ENCODE measurements at places on chromosomes 16 and 17. TPM values are rescaled to one million over a fixed set of nuclear protein-coding genes. Genes with fewer than 3 reads are reported as not detected.

DNA sequence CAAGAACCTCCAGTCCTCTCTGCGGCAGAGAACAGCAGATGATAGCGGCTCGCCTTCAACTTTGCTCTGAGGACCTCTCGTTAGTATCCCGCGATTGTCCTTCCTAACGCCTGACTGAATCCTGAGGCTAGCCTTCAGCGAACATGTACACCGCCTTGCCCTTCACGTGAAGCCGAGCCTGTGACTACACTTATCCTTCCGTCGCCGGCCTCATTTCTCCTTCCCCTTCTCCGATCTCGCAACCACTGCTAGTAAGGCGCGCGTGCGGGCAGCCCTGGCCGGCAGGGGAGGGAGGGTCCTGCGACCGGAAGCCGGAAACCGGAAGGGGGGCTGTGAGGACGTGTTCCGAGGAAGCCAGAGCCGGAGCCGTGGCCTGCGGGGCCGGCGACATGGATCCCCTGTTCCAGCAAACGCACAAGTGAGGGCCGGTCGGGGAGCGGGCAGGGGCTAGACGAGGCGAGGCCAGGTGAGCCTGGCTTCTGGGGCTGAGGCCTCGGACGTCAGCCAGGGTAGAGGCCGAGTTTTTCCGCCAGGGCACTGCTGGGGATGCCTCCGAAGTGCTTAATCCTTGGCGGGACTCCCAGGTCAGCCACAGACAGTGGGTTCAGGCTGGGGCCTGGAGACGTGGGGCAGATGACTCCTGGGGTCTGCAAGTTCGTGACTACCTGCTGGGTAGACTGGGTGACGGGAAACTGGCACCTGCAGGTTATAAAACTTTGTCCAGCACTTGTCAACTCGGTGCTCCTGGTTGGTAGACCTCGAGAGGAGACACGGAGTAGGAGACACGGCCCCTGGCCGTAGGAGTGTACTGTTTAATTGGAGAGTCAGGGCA, at the start of gene GOSR2:
Gene GOSR2, plus strand, starts transcription at position 357 of the 832 bp plus-strand sequence. Its CDS starts 33 bp downstream, at position 390.
- DNase-seq = peak; percentile 89

DNA sequence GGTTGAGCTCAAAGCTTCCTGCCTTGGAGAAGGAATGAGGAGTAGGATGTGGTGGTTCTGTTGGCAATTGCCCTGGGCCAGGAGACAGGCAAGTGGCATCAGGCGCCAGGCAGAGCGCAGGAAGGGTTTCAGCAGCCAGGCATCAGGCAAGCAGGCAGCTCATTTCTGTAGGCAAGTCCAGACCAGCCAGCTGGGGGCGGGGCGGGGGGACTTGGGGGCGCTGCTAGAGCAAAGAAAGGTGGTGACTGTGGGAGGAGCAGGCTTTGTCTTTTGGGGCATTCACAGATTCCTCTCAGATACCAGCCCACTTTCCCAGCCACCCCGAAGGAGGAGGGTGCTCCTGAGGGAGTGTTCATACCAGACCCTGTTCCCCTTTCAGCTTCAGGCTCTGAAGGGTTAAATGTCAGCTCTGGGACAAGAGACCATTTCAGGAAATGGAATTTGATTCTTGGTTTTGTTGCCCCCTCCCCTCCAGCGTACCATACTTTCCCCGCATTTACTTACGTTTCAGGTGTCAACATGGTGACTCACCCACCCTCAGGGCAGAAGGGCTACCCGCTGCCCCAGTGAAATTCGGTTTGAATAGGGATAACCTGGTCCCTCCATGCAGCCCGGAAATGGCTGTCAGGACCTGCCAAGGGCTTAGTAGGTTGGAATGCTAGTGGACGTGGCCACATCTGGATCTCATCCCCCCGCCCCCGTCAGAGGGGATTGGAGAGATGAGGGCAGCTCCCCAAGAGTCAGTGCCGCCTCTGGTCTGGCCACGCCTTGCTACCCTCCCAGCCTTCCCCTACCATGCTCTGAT, 13.2 kb downstream of the NGFR start:
- no peak for DNase-seq

DNA sequence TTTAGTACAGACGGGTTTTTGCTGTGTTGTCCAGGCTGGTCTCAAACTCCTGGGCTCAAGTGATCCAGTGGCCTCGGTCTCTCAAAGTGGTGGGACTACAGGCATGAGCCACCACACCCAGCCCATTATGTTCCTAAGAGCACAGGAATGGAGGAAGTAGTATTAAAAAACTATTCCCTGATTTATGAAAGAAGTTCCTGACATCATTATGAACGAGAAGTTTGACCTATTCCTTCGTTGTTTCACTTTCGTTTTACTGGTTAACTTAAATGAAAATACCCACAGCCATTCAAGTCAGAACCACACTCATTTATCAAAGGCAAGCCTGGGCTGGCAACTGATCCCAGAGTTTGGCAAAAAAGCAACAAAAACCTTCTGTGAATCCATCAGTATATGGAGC, 13.5 kb upstream of the CBX4 start:
- no peak for DNase-seq

DNA sequence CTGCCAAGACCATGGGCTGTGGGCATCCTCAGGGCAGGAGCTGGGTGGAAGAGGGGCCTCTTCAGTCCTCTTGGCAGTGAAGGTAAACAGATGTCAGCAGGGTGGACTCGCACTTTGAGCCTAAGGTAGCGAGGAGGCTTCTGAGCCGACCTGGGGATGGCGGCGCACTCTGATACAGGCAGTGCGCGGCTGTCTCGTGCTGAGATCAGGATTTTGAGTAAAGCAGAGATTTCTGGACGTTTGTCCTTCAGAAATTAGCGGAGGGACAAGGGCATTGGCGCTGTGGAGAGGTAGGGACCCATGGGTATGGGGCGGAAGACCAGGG, 6.8 kb downstream of the RAB40C start:
- DNase-seq = no peak

DNA sequence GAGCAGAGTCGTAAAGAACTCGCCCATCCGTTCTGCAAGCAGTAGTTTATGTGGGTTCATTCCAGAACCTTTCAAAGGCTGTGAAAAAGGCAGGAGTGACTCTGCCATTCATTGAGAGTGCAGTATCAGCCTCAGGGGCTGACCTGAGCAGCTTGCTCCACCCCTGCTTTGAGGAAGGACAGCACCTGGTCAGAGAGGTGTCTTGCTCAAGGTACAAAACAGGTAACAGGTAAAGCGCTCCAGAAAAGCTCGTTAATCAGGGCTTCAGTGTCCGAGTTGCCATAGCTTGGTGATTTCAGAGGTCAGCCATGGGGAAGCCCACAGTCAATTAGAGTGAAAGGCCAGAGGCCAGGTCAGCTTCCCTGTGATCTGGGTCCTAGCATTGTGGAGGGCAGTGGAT, 251.1 kb downstream of the ABCC12 start:
- DNase-seq = no peak

DNA sequence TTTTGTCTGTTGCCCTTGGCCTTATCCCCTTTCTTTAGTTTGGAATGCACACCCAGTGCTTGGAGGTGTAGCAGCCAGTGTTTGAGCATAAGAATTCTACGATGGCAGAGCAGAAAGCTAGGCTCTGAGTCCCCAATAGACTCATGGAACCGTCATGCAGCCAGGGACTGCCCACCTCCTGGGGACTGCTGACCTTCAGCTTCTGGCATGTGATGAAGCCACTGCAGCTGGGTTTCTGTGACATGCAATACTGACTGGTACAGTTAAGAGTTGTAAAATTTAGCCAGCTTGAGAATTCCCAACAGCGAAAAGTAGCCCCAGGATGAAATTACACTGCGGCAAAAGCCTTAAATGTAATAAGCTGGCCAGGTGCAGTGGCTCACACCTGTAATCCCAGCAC, 9.0 kb upstream of the MAP3K14 start:
- DNase-seq = no peak

- no peak for DNase-seq
Measured at GRCh38 chr16:57263541-57264351, 18.7 kb downstream of the ARL2BP start.

DNA sequence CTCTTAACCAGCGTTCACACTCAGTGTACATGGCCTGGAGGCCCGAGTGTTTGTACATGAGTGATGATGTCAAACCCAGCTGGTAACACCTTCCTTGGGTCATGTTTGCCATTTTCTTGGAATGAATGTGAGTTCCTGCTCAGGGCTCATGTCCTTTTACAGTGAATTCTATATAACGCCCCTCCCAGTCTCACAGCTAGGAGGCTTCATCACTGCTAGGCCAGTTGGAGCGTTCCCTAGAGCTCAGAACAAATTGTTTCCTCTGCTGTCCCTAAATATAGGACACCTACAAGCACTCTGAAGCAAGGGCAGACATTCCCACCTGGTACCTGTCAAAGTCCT, 5.5 kb downstream of the TIMM22 start:
- no peak for DNase-seq

DNA sequence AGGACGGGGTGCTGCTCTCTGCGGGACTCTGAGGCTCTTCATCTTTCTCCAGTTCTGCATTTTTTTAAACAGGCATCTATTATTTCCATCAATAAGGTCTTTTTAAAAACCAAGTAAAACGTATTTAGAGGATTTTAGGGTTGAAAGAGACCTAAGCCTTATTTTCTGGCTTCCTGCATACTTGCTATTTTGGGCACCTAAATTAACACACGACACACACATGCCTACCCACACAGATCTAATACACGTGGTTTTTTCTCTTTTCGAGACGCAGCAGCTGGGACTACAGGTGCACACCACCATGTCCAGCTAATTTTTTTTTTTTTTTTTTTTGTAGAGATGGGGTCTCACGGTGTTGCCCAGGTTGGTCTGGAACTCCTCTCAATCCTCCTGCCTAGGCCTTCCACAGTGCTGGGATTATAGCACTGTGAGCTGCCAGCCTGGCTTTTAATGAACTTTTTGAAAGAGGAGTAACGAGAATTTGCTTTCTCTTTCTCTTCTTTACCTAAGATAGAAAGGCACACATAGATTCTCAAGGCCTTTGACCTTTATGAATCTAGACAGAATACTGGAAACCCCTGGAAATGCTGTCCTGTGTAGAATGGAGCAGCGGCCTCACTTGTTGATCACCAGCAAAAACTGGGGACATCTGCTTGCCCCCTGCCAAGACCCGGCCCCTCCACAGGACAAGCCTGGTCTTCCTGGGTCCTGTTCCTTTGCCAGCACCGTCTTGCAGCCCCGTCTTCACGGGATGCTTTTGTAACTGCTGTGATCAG, 13.8 kb downstream of the DNAAF8 start:
- DNase-seq = no peak

GRCh38 chr16:67926181-67926750, 5.4 kb downstream of the CTRL start:
- no peak for DNase-seq

- no peak for DNase-seq
Measured at GRCh38 chr16:84782846-84783245, 36.9 kb upstream of the CRISPLD2 start.

DNA sequence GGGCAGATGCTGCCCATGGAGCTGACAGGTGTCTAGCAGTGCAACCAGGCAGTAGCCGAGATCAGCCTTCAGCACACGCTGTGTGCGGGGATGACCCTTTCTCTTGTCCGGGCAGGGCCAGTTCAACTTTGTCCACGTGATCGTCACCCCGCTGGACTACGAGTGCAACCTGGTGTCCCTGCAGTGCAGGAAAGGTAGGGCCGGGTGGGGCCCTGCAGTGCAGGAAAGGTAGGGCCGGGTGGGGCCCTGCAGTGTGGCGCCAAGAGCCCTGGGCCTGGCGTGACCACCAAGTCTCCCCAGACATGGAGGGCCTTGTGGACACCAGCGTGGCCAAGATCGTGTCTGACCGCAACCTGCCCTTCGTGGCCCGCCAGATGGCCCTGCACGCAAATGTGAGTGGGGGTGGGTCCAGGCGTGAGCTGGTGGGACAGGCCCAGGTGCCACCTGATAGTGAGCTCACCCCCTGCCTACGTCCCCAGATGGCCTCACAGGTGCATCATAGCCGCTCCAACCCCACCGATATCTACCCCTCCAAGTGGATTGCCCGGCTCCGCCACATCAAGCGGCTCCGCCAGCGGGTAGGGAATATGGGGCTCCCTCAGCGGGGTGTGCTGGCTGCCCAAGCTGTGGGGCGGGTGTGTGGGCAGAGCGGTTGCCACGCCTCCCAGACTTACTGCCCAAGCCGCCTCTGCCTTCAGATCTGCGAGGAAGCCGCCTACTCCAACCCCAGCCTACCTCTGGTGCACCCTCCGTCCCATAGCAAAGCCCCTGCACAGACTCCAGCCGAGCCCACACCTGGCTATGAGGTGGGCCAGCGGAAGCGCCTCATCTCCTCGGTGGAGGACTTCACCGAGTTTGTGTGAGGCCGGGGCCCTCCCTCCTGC, 40.2 kb downstream of the TSC2 start:
- no peak for DNase-seq

DNA sequence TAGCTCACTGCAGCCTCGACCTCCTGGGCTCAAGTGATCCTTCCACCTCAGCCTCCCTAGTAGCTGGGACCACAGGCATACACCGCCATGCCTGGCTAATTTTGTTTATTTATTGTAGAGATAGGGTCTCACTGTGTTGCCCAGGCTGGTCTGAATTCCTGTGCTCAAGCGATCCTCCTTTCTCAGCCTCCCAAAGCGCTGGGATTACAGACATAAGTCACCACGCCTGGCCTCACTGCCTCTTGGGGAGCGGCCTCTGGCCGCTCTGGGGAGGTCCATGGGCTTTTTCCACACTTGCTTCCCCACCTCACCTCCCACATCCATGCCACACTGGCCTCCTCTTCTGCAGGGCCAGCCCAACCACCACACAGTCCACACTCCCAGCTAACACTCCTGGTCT, 18.3 kb upstream of the ADGRG3 start:
- DNase-seq = no peak

DNA sequence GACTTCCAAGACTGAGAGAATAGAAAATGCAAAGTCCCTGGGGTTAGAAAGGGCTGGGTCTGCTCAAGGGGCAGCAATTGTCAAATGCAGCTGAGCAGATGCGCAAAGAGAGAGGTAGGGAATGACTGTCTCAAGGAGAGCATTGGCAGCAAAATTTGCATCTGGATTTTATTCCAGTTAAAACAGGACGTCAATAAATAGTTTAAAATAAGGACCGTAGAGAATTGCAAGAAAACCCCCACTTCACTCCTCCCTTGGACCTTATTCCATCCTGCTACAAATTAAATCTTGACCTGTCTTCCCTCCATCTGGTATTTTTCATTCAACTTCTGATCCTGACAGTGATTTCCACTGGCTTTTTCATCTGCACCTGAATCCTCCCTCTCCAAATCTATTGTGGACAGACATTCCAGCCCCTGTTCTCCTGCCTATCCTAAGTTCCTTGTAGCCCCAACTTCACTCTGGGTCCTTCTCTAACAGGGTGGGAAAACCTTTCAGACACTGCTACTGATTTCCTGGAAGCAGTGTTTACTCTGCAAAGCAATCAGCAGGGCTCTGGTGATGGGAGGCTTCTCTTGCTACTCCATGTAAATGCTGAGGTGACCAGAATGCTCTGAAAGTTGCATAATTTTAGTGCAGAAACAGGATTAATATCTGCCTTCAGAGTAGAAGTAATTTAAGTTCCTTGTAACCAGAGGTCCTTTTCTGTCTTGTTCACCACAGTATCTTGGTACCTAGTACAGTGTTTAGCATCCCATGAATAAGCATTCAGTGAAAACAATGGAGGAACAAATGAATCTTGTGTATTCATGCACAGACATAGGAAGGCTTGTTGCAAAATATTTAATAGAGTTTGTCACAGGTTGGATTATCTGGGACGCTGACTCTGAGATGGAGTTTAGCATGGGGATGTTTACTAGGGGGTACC, 79.2 kb downstream of the CDH11 start:
- DNase-seq = no peak

CDK12 gene
- total RNA-seq = 69.8 TPM

NGFR gene
- 322 TPM for total RNA-seq

CES5A gene
- total RNA-seq = not detected

EPN3 gene
- total RNA-seq = 0.11 TPM

Measured in neural crest cell (in vitro differentiated cells).